CD4-positive, alpha-beta T cell treated with Interleukin-12 subunit alpha and Interleukin-12 subunit beta, for 1 hour (primary cell): ENCODE measurements at places on chromosomes 6 and 20.

- no peak for DNase-seq
Observed at GRCh38 chr6:4134841-4135664, at the start of gene ECI2. Gene ECI2, minus strand, starts transcription at chr6:4135575. Its CDS starts 15 bp downstream, at chr6:4135560.

GRCh38 chr6:112501705-112502104 is 154.6 kb downstream of the RFPL4B start:
- no peak for DNase-seq

- DNase-seq, result peak; percentile 40
Observed at GRCh38 chr6:152233547-152234320, 403.4 kb downstream of the SYNE1 start.

DNA sequence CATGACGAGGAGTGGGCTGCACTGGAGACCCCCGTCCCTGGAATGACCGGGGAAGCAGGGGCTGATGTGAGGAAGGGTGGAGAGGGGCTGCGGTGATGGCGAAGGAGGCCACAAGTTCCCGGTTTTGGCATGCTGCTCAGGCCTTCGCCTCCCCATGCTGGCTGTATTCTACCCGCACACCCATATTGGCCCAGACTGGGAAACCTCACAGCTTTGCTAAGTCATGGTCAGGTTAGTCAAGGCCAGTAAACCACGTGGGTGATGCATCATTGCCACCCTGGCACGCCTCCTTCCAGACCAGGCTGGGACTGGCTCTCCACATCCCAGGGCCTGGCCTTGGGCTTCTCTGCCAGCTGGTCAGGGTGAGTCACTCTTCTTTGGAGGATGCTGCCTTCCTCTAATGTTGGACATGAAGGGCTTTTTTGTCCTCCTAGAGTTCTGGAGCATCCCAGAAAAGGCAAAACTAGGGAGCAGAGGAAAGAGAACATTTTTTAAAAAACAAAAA is 53.8 kb downstream of the PCNA start:
- DNase-seq, result peak; percentile 8

GRCh38 chr6:160461641-160462040 is 113.5 kb downstream of the SLC22A3 start:
- DNase-seq, result peak; percentile 17

DNA sequence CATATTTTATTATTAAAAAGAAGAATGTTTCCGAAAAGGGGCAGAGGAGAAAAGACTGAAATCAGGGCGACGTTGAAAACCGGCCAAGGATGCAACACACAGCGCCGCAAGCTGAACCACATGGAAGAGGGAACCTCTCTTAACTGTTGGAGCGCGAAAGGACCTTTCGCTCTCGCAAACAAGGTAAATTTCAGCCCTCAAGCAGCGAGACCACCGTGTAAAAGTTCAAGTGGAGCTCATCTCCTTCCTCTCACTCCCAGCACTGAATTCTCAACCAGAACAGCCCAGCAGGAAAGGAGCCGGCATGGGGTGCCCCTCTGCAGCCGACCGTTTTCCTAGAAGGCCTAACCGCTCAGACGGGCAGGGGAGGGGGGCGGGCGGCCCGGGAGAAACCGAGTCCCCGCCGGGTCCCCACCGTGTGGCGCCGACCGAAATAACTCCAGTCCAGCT is 621 bp downstream of the GPR63 start:
- peak; percentile 2 for DNase-seq

DNA sequence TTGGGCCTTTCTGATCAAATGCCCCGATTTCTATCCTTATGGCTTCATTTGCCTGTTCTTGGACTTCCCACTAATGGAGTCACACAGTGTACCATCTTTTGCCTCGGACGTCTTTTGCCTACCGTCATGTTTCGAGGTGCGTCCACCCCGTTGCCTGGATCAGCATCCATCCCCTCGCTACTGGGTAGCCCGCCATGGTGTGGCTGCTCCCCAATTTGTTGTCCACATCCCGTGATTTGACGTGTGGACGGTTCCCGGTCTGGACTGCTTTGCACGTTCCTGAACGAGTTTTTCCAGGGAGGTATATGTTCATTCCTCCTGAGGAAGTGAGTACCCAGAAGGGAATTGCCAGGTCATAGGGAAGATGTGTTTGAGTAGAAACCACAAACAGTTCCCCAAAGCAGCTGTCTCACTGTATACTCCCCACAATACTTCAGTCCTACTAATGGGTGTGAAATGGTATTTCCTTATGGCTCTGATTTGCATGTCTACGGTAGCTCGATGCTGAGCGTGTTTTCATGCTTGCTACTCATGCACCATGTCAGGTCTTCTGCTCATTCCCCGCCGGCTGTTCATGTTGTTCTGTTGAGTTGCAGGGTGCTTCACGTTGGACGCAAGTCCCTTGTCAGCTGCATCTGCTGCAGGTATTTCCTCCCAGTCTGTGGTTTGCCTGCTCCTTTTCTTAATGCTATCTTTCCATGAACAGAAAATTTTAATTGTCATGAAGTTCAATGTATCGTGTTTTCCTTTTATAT is 86.8 kb upstream of the AFDN start:
- DNase-seq, result no peak

DNA sequence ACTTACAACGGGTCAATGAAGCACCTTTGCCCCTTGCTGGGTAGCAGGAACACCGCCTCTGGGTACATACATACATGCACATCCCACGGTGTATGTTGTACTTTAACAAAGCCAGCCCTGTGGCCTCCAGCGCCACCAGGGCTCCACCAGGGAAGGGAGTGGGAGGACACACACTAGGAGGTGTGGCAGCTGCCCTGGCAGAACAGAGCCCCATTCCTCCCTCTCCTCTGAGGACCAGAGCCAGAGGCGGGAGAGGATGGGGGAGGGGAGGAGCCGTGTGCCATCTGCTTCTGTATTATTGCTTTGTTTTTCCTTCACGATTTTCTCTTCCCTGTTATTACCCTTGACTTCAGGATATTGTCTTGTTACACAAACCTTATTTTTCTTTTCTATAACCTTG is 105.8 kb upstream of the TRAF3IP2 start:
- DNase-seq, result no peak

DNA sequence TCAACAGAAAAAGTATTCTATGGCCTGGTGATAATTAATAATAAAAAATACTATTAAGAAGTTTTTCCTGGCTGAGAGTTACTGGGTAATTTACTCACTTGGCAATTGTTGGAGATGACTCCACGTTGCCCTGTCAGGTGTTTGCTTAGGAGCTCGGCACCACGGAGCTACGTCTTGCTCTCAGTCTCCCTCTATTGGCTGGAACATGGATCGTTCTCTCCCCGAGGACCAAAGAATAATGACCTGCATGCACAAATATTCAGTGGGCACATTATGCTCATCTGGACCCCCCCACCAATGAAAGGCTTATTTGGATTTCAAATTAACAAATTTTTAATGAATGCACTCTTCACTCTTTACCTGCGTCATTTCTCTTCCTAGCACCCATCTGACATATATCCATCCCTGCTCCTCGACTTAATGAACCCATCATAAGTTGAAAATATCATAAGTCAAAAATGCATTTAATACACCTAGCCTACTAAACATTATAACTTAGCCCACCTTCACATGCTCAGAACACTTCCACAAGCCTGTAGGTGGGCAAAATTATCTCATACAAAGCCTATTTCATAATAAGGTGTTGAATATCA is 71.0 kb upstream of the CD83 start:
- DNase-seq, result peak; percentile 48
